ENCODE measurements at places on chromosomes 12 and 14. TPM values are rescaled to one million over a fixed set of nuclear protein-coding genes. Genes with fewer than 3 reads are reported as not detected.

SARNP gene
- total RNA-seq: 88.2 TPM

FOXN4 gene
- total RNA-seq: not detected

IFNG-AS1 gene
- not detected for total RNA-seq

ENDOU gene
- not detected for total RNA-seq

ANKRD52 gene
- total RNA-seq: 40.3 TPM

KRT83 gene
- not detected for total RNA-seq

DLGAP5 gene
- 0.07 TPM for total RNA-seq

RPS6KL1 gene
- 9.6 TPM for total RNA-seq

PLBD1 gene
- 3.4 TPM for total RNA-seq

APOF gene
- total RNA-seq: not detected

GPR162 gene
- not detected for total RNA-seq

LTBR gene
- 95.4 TPM for total RNA-seq

SMIM41 gene
- total RNA-seq: not detected

FAIM2 gene
- not detected for total RNA-seq
